Renal cortex interstitium (tissue), 15 donors: ENCODE measurements at places on chromosomes 5 and 9.

GRCh38 chr5:109703166-109703565, 13.4 kb downstream of the MAN2A1 start:
- no peak for DNase-seq

- DNase-seq: no peak
Measured at GRCh38 chr9:136944212-136944518, 373 bp downstream of the FBXW5 start.

DNA sequence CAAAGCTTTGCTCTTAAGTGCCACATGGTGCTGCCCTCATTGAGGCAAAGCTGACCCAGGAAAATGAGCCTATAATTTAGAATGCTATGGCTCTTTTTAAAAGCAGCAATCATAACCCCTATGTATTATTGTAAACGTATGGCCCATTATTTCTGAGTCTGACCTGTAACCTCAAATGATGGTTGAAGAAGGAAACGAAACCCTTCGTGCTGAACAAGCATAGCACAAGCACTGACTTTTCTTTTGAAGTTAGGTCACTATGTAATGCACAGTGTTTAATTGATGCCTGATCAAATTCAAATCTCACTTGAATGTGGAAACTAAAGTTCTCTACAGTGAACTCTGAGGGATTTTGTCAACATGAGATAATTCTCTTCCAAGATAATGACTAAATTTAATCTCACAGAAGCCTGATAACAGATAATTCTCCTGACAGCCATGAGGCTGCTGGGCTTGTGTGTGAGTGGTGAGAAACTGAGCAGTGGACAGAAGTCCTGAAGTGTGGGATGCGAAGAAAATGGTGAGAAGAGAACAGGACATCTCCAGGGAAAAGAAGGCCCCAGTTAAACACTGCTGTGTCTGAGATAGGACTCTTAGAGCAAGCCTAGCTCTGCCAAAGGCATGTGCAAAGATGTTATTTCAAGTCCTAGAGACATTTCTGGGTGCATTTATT, 226.9 kb downstream of the MAN2A1 start:
- DNase-seq: no peak

- no peak for DNase-seq
Measured at GRCh38 chr5:55101556-55102276, 730 bp upstream of the GZMA start.

GRCh38 chr9:16341177-16341576, 529.3 kb downstream of the BNC2 start:
- no peak for DNase-seq

DNA sequence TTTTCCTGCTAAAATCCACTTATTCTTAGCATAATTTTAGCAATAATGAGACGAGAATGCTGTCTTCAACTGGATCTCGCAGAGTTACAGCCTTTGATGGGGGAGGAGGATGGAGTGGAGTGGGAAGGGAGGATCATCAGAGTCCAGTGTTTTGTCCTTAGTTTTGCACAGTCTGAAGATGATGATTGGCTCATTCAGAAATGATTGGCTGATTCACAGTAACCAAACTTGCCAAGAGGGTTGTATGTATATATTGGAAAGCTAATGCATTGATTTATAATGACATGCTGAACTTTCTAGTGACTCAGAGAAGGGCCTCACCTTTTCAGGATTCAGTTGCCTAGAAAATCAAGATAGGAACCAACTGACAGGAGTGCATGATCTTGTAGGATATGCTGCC, 448.0 kb downstream of the CCDC171 start:
- no peak for DNase-seq

GRCh38 chr9:93974151-93974550, 19.0 kb upstream of the BARX1 start:
- DNase-seq: no peak

DNA sequence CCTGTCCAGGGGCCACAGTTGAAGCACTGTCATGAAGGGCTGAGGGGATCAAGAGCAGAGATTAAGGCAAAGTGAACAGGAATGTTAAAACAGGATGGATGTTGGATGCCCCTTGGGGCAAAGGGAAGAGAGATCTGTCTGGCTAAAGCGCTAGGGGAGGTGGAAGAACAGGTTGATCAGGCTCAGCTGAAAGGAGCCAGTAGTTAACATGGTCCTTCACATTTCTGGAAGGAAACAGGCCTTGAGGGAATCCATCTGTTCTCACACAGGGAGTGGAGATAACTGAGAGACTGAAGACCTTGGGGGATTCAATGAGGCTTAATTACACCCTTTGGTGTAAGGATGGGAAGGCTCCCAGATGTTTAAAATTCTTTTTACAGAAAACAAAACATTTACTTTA, 5.8 kb downstream of the HAPLN1 start:
- DNase-seq: no peak
